AG08395 (cell line): ENCODE measurements at places on chromosomes 1 and 21.

DNA sequence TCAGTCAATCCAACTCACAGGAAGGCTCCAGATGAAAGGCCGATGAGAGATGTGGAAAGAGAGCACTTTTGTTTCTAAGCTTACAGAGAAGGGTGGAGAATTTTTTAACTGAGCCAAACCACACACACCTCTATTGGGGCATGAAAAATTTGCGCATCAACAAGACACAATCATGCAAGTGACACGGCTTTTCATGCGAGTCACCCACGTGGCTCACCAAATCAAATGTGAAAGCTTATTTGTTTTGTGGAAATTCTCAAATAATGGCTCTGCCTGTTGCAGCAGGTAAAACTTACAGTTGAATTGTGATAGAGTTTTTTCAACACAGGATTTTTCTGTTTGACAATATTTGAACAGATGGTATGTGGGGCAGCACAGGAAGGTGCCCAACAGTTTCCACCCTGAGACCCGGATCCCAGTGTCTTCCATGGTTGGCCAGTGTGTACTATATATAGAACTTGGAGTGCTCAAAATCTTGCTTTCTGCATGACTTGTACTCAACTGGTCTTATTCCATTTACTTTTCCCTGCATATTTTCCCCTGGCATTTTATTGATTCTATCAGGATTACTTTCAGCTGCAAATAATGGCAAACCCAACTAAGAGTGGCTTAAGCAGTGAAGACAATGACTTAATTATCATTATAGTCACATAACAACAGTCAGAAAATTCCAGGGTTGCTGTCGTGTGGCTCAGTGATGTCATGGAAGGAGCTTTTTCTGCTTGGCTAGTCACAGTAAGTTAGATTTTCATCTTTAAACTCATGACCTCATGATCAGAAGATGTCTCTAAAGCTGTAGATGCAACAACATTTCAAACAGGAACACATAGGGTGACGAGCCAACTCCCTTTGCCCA, 90.6 kb upstream of the SIM2 start:
- DNase-seq = no peak

DNA sequence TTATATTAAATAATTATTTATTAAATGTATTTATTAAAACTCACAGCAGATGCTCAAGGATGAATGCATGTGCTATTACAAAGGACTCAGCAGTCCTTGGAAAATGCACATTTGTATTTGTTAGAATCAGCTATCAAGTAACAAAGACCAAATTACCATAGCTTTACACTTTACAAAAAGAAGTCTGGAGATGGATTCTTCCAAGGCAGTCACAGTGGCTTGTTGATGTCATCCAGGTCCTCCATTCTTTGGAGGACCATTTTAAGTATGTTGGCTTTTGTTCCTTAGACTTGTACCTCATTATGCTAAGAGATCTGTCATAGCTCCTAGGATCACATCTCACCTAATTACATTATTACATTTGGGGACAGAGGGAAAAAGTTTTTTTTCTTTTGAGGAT, 63.4 kb downstream of the NTMT2 start:
- no peak for DNase-seq

DNA sequence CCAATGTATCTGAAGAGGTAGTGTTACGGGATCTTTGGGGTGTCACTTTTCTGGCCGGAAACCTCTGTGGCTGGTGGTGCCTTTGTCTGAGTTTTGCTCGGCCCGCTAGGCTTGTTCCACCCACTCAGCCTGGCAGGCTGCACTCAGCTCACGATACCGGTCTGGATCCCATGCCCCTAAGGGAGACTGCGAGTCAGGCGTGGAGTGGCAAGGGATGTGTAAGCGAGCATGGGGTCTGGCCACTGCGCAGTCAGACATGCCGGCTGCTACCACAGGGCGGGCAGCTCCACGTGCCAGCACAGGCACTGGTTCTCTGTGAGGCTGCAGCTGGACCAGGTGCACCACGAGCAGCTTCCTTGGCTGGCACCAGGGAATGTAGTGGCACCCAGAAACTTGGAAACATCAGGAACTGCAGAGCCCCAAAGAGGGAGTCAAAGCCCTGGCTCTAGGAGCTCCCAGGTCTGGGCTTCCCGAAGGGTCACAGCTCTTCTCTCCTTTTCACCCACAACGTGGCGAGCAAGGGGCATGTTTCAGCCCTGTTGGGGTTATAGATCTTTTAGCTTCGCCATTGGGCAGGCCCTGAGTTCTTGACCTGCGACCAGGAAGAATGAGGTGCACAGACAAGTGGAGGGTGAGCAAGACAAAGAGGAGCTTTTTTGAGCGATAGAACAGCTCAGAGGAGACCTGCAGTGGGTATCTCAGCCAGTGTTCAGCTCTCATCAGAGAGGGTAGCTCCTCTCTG, 23.8 kb upstream of the LRRC8C start:
- DNase-seq = no peak

GRCh38 chr1:224621813-224622682, 5.9 kb downstream of the CNIH3 start:
- DNase-seq = no peak

DNA sequence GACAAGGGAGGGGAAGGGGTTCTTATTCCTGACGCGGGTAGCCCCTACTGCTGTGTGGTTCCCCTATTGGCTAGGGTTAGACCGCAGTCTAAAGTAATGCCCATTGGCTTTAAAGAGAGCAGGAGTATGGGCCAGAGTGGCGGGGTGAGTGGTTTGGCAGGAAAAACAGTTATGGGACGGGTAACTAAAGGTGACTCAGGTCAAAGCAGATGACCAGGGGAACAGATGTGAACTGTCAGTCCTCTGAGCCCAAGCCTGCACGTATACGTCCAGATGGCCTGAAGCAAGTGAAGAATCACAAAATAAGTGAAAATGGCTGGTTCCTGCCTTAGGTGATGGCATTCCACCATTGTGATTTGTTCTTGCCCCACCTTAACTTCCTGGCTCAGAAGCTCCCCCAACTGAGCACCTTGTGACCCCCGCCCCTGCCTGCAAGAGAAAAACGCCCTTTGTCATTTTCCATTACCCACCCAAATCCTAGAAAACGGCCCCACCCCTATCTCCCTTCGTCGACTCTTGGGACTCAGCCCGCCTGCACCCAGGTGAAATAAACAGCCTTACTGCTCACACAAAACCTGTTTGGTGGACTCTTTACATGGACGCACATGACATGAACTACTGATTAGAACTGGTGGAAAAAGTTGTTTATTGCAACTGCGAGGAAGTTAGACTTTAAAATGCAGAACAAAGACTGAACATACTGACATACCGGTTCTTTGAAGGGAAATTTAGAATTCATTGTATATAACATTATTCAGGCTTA, 758 bp upstream of the ATAD3B start:
- DNase-seq = no peak

DNA sequence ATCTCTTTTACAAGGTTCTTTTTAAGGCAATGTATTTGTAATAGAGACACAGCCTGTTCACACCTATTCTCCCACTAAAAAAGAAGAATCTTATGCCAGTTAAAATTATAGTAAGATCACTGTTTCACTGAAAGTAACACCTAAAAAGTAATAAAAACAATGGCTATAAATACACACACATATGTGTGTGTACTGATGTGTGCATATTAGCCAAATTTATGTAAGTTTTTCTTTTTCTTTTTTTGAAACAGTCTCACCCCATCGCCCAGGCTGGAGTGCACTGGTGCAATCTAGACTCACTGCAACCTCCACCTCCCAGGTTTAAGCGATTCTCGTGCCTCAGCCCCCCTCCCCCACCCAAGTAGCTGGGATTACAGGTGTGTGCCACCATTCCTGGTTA, 56.8 kb upstream of the SLC30A10 start:
- DNase-seq = no peak

GRCh38 chr1:44293761-44294315, 61.2 kb downstream of the ERI3 start:
- DNase-seq = no peak

- DNase-seq = no peak
These were observed 1378.1 kb upstream of the PRMT6 start for GRCh38 chr1:105678334-105678733.

GRCh38 chr1:31412732-31413404, at the start of gene SERINC2:
SERINC2 (plus strand) TSS chr1:31413213; CDS start chr1:31413266, 53 bp downstream.
- peak; percentile 61 for DNase-seq

GRCh38 chr1:26768755-26769154, 19.0 kb upstream of the PIGV start:
- DNase-seq = peak; percentile 50

DNA sequence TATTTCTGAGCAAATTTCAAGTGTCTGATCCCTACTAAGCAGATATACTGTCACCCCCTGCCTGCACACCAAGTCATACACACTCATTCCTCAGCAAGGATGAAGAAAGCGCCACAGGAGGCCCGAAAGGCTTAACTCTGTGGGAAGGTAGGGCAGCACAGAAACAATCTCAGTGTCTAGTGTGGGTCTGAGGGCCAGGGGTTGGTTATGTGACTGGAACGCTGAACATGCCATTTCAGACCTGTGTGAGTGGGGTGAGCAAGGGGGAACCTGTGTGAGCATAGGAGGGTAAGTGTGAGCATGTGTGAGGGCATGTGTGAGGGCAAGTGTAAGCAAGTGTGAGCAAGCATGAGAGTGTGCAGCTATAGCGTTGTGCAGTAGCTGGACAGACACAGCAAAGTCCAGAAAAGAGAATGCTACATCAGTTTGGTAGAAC, 6.2 kb downstream of the ITPKB start:
- DNase-seq = no peak

- DNase-seq = no peak
These were observed 58.5 kb downstream of the FGGY start for GRCh38 chr1:59355361-59355760.

DNA sequence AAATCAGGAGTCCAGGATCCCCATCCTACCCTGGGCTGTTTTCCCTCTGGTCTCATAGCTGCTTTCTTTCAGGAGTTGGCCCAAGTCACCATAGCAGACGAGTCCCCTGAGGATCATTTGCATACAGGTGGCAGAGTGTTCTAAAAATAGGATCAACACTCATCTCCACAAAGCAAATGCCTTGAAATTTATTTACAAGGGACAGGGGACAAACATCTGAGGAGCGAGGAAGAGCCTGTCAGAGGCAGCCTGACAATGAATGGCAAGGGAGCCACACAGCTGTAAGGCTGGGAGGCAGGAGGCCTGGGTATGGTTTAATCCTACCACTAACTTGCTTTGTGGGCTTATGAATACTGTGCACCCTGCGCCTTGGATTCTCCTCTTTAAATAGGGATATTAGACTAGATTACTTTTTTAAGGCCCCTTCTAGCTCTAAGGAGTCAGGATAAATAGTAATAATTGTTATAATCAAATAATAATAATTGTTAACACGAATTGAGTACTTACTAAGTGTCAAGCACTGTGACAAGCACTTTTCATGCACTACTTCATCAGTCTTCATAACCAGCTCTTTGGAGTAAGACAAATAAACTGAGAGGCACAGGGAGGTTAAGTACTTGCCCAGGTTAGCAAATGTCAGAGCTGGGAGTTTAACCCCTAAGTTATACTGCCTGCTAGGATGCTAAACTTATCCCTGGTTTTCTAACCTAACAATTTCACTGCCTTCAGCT, 34.5 kb downstream of the RAB3B start:
- no peak for DNase-seq

GRCh38 chr21:15804247-15805005, 74.6 kb downstream of the USP25 start:
- DNase-seq = no peak

DNA sequence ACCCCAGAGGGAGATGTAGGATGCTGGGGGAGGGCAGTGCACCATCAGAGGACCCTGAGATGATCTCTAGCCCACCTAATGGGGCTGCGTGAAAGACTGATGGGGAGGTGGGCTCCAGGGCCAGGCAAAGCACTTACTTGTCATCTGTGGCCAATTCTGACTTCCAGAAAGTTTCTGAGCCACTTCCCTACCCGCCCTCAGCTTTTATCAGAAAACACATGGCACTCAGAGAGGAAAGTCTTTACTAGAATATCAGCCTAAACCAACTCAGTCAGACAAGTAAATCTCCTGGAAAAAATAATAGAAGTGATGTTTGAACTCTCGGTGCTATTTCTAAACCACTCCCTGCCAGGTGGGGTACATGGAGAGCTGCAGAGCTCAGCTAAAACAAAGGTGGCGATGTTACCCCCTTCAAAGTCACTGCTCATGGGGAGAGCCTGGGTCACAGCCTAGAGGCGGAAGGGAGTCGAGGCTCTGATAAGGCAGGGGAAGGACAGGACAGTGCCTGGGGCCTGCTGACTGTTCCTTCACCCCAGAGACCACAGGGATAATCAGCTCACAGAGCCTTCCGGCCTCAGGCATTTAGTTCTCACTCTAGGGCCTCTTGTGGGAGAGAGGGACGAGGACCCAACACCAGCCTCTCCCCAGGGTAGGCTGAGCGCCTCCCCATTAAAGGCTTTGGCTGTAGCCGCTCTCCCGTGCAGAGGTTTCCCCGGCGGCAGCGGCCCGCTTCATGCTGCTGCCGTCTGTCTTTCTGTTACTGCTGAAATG, 14.2 kb downstream of the SMIM12 start:
- DNase-seq = no peak
